ENCODE measurements at places on chromosomes 4 and X.
A peak's percentile ranks its signal among the peaks of the same experiment; 100 is the strongest.

DNA sequence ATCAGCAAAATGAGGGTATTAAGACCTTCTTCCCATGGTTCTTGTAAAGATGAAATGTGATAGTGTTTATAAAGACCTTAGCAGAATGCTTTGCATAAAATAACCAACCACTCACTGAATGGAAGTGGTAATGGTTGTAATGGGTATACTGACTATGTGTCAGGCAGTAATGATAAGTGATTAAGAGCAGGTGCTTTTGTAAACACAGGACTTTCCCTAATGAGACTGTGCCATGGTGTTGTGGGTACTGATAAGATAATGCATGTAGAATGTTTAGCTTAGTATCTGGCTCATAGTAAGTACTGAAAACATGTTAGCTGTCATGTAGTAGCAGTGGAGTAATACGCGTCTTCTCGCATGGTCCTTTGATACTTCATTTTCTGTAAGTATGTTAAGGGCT, 6.9 kb downstream of the LSM6 start:
- DNase-seq = no peak

- no peak for DNase-seq
These were observed 193.4 kb upstream of the EDNRA start for GRCh38 chr4:147287588-147287890.

GRCh38 chr4:47418147-47418546, 45.4 kb downstream of the COMMD8 start:
- peak; percentile 5 for DNase-seq

- DNase-seq = no peak
These were observed 47.8 kb upstream of the DUSP21 start for GRCh38 chrX:44795945-44796450.

DNA sequence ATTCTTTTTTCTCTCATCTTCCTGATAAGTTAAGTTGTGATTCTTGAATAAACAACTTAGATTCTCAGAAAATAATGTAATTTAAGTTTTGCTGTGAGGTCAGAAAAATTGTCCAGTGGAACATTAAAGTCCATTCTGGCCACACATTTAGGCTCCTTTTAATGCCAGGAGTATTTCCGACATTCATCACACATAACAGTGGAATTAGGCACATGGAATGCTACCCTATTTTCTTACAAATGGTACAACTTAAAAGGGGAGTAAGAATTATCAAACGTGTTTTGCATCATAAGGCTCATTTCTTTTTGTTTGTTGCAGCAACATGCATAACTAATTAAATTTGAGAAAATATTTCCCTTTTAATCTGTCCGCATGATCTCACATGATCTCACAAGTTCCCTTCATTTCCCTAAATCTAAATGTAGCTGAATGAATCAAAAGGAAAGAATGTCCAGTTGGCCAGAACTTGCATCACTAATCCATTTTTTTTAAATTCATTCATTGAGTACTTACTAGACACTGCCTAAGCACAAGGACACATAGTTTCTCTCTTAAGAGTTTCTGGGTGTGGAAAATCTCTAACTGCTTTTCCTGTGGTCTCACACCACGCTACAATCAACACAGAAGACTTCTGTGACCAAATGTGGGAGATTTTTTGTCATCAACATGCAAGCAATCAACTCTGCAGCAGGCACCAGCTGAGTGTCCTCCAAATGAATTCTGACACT, 22.0 kb downstream of the SPARCL1 start:
- peak; percentile 90 for DNase-seq

DNA sequence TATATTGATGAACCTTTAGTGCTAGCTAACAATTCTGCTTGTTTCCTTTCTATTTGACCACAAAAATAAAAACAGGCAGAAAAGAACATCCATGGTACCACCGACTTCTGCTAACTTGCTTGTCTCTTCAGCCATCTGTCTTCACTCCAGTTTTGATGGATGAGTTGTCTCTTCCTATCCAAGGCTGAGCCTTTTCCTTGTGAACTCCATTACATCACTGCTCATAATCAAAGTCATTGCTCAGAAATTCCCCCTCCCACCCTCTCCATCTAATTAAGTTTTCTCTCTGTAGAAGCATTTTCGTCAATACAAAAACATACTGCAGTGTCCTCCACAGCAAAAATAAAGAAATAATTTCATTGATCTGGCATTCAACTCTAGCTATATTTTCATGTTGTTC, 184.4 kb downstream of the SPCS3 start:
- DNase-seq = no peak

DNA sequence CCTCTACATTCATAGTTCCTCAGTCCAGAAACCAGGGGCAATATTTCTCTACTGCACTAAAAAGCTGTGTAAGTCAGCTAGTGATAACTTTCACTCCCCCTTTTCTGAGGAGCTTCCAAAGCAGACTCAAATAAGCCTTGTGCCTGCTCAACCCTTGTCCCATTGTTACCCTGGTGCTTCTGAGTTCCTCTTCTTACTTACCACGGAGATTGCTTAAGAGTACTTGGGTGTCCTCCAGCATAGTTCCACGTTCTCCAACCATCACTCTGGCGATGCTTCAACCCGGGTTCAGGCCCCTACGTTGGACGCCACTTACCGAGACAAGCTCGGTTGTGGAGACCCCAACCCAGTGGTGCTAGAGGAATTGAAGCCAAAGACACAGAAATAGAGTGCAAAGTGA, 71.6 kb downstream of the ADAM29 start:
- no peak for DNase-seq

DNA sequence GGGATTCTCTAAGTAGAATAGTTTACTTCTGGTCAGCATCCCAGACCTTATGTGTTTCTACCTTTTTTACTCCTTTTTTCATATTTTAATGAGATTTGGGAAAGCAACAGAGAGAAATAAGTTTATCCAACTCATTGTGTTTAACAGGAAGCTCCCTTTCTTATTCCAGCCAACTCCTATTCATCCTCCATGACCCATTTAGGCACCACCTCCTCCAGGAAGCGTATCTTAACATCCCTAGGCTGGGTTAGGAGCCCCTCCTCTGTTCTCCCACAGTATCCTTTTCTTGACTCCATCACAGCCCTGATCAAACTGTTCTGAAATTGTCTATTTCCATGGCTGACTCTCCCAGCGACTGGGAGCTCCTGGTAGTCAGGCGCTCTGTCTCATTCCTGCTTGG, 18.8 kb upstream of the IQSEC2 start:
- no peak for DNase-seq

- peak; percentile 73 for DNase-seq
These were observed 82.6 kb downstream of the PCDH7 start for GRCh38 chr4:30802622-30803323.

- no peak for DNase-seq
These were observed 483.0 kb upstream of the NDST4 start for GRCh38 chr4:115596265-115597001.

DNA sequence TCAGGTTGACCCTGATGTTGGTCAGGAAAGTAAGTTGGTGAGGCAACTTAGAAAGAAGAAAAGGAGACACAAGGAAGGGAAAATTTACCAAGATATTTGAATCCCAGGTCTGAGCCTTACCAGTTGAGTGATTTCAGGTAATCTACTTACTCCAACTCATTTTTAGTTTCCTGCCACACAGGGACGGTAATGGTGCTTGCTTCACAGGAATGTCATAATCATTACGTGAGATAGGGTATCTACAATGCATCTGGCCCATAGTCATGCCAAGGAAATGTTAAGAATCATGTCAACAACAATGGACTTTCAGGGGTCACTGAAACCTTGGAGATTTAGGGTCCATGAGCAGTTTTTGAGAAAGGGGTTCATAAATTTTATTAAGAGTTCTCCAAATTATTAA, 195.4 kb upstream of the HHIP start:
- no peak for DNase-seq

DNA sequence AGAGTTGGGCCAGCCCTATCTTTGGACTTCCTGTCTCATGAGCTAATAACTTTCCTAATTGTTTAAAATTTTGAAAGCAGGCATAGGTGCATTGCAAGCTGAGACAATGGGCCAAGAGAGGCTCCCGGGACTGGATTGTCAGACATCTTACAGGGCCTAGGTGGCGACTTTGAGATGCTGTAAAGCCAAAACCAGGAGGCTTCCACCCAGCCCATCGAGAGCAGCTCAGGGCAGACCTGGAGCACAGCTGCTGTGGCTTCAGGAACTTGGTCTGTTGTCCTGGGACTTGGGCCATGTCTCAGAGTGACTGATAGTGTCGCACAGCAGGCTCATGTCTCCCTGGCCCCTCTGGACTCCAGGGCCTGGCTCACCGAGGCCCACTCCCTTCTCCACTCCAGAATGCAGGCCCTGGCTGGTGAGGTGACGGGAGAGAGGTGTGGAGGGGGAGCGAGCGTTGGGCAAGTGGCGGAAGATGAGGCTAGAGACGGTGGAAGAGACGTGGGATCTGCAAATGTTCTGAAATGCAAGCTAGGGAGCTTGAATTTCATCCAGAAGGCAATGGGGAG, 24.1 kb upstream of the MTM1 start:
- no peak for DNase-seq

- DNase-seq = no peak
These were observed 80.4 kb downstream of the EGF start for GRCh38 chr4:109993116-109993515.

DNA sequence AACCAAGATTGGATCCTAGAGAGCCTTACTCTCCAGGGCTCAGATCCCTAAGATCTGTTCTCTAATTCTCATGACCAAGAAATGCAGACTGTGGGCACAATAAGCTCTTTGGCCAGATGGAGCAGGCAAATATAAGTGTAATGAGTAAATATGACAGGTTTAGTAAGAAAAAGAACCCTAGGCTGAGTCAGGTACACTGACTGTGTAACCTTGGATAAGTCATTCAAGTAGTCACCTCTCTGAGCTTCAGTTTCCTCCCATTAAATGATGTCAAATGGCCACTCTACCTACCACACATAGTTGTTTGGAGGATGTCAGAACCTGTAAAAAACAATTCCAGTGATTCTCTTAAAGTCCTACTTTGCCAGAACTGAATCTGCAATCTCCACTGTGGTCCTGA, 8.3 kb upstream of the EDA start:
- DNase-seq = no peak

DNA sequence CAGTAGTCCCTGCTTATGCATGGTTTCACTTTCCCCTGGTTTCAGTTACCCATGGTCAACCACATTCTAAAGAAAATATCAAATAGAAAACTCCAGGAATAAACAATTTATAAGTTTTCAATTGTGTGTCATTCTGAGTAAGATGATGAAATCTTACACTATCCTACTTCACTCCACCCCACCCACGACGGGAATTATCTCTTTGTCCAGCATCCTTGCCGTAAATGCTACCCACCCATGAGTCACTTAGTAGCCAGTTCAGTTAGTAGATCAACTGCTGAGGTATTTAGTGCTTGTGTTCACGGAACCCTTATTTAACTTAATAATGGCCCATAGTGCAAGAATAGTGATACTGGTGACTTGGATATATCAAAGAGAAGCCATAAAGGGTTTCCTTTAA, 91.4 kb downstream of the KLHL13 start:
- DNase-seq = peak; percentile 25

DNA sequence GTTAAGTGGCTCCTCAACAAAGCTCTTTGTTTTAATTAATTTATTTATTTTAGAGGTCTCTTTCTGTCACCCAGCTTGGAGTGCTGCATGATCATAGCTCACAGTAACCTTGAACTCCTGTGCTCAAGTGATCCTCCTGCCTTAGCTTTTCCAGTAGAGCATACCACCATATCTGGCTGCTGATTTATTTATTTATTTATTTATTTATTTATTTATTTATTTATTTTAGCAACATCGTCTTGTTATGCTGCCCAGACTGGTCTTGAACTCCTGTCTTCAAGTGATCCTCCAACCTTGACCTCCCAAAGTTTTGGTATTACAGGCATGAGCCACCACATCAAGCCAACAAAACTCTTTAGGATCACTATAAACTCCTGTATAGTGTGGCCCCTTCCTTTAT, 15.8 kb upstream of the KLF8 start:
- DNase-seq = no peak

GRCh38 chr4:74055498-74055897, 17.0 kb upstream of the CXCL3 start:
- no peak for DNase-seq

DNA sequence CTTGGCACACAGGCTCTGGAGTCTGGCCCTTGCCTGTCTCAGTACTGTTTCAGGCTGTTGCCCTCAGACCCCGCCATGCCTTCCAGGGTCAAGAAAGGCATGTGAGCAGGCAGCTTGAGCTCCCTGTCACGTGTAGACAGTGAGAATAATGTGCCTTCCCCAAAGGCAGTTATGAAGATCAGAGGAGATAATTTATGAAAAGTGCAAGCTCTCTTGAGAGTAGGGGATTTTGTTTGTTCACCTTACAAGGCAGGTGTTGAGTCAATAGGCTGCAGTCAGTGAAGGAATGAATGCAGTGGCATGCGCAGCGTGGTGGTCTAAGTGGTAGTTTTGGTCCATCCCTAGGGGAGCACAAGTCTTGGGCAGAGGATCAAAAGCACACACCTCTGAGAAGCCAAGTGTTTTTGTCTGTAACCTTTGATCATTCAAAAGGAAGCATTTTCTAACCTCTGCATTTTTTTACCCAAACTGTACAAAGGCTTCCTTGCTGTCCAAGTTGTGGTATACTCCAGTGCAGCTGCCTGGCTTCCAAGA, 14.4 kb downstream of the HADH start:
- no peak for DNase-seq

- no peak for DNase-seq
These were observed 6.4 kb downstream of the C4orf54 start for GRCh38 chr4:99651016-99651769.

GRCh38 chr4:67020438-67020797, 524.9 kb downstream of the CENPC start:
- no peak for DNase-seq

GRCh38 chr4:46442963-46443362, 53.0 kb upstream of the GABRA2 start:
- DNase-seq = no peak

DNA sequence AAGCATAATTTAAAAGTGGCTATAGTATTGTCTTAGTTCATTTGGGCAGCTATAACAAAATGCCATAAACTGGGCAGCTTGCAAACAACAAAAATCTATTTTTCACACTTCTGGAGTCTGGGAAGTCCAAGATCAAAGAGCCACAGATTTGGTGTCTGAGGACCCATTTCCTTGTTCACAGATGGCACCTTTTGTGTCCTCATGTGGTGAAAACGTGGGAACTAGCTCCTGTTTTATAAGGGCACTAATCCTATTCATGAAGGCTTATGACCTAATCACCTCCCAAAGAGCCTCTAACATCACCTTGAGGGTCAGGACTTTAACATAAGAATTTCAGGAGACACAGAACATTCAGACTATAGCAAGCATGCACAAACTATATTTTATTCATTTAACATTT, 126.5 kb upstream of the WDFY3 start:
- no peak for DNase-seq

DNA sequence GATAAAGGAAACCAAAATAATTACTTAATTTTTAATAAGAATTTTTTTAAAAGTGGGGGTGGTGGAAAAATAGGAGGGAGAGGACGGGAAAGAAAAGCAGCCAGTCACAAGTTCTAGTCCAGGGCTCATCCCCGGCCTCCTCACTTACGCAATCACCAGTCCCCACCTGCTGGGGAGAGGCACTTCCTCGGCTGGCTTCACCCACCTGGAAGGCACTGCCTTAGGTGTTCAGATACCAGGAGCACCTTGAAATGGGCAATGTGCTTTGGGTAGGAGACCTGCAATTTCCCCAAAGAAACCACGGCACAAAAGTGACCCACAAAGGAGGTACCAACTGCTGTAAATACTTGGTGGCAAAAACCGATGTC, 23.8 kb downstream of the AFAP1 start:
- no peak for DNase-seq
